Stimulated activated CD4-positive, alpha-beta T cell treated with anti-CD3 and anti-CD28 coated beads, Interleukin-2, amount 100 ng/mL, for 48 hours (primary cell): ENCODE measurements at places on chromosomes 5 and 9.

DNA sequence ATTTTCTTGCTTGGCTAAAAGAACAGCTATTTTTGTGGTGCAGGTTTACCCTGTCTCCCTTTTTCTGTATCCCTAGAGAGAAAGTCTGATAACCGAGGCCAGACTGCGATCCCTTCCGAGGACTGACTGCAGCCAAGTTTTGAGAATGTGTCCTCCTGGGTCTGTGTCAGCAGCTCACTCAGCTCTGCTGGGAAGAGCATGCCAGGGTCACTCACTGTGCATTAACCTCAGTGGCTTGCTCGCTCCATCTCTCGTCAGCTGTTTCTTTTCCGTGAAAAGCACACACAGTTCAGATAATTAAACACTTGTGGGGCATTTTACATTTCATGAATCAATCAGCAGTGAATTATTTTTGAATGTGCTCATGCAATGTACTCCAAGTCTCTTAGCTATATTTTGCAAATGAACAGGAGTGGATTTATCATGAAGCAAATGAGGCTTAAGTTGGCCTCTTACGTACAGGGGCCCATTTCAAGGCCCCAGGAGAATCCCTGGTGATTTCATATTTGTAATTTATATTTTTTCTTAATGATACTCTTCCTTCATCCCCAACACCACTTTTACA lies 252.1 kb downstream of the SMARCA2 start:
- no peak for DNase-seq

GRCh38 chr5:107943923-107944322 lies 273.2 kb upstream of the EFNA5 start:
- DNase-seq = no peak

GRCh38 chr5:68587171-68587570 lies 371.6 kb downstream of the PIK3R1 start:
- no peak for DNase-seq

DNA sequence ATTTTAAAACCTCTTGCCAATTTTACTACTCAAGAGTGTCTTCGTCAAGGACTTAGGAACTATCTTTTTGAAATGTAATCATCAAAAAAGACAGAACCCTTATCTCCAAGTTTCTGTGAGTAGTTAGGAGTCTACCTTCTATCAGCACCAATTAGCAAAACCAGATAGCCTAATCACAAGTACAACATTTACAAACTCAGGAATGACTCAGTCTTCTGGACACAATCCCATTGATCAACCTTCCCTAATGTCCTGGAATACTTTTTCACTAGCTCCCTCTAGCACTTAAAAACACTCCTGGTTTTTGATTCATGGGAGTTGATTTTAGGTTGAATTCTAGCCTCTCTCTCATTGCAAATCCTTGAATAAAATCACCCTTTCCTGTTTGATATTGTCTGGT lies 680.7 kb downstream of the PRR16 start:
- no peak for DNase-seq

GRCh38 chr5:25418319-25418859 lies 773.6 kb upstream of the CDH10 start:
- DNase-seq = no peak

DNA sequence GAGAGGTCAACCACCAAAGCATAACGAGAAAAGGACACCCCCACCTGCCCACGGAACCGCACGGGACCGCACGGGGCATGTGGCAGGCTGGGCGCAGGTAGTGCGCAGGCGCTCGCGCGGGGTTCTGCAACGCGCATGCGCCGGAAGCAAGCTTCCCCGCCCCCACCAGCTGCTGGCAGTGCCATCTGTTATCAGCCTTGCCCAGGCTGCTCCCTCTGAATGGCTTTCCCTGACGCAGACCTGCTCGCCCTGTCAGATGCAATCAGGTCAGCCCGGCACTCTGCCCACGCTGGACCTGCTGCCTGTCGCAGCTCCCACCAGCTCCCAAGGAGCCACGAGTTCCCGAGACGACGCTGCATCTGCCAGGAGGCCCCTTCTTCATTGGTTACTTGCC lies 22.8 kb downstream of the PTCH1 start:
- DNase-seq = peak; percentile 41

DNA sequence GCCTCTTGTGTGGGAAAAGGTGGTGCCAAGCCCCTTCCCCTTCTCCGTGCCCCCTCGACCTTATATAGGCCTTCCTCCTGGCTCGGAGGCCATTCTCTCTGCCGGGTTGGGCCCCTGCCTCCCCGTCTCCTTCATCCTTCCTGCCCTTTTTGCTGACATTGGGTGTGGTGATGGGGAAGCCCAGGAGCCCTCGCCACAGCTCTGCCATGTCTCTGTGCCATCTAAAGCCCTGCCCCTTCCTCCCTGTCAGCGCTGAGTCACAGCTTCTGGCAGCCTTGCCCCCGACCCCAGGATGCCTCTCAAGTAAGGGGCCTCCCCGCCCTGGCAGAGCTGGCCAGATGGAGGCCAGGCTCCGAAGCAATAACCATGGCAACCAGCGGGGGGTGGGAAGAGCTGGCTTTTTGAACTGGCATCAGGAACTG lies 30.4 kb downstream of the JADE2 start:
- DNase-seq = peak; percentile 69

GRCh38 chr9:130765137-130766020 lies 69.7 kb upstream of the ABL1 start:
- DNase-seq = no peak

- no peak for DNase-seq
Measured at GRCh38 chr9:414595-414994, 199.9 kb downstream of the DOCK8 start.

- no peak for DNase-seq
Measured at GRCh38 chr5:133892774-133893173, 75.7 kb downstream of the C5orf15 start.

DNA sequence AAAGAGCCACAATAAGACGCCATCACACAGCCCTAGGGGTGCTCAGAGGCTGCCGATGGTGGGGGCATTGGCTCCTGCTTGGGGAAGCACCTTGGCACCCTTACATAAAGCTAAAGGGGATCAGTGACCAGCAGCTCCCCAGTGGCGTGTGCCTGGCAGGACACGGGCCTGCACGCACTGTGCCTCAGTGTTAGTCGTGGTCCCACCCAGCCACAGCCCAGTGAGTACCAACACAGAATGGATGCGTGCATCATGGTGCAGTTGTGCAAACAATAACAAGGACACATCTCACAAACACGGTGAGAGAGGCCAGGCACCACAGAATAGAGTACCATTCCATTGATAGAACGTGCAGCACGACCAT lies 103.2 kb downstream of the WNK2 start:
- no peak for DNase-seq

DNA sequence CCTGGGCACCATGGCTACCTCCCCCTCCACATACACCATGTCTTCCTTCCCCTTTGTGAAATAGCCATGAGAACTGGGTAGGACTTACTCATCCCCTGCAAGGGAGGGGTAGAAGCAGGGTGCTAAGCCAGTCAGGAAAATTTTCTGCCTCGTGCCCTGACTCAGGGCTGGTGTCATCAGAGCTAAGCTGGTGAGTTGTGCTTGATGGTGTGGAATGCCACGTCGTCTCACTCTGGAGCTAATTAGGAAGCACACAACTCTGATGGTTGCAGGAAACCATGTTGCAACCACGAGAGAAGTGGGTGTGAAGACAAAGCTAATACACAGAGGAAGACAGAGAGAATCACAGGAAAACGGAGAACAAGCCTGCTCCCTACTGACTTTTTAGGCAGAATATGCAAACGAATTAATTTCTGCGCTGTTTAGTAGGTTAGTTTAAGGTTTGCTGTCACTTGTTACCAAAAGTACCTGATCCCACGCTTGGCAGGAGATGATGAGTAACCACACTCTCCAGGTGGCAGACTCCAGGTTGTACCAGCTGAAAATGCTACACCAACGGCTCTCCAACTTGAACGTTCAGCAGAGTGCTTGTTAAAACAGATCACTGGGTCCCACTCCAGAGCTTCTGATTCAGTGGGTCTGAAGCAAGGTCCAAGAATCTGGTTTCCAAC lies 54.5 kb downstream of the STK10 start:
- peak; percentile 45 for DNase-seq

DNA sequence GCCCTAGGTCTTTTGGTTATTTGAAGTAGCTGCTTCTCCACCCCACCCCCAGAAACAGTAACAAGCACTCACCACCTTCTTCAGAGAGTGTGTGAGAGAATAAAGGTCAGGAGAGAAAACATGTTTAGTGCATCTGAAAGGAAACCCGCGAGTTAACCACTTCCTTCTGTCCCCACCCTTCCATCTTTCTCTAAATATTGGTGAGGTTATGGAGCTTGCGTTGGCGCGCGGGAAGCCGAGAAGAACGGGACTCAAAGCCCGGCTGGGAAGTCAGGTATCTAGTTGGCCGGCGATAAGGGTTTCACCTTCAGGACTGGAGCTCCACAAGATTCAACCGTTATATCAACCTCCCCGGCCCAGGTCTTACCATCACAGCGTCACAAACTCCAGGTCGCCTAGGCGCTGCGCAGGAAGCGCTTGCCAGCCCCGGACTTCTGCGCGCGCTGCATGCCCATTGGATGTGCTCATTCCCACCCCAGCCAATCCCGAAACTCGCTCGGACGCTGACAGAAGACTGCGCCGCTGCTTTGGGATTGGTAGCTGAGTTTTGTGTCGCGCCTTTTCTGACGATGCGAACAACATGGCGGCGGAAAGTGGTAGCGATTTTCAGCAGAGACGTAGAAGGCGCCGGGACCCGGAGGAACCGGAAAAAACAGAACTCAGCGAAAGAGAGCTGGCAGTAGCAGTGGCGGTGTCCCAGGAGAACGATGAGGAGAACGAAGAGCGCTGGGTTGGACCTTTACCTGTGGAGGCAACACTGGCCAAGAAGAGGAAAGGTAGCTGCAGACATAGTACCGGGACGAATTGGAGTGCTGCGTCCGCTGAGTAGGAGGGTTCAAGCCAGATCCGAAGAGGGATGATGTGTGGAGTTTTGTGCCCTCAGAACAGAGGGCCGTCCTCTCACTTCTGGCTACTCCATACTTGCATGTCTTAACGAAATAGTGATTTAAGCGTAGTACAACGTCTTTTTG lies at the start of the genes CENPK and PPWD1:
TSS of gene CENPK (minus strand) at position 438 of the 971 bp plus-strand sequence. CDS start 8,261 bp downstream, outside the sequence.
TSS of gene PPWD1 (plus strand) at position 566 of the 971 bp plus-strand sequence. CDS start at position 581, 15 bp downstream.
- peak; percentile 92 for DNase-seq

- DNase-seq = no peak
Measured at GRCh38 chr5:14004598-14005394, 60.3 kb upstream of the DNAH5 start.

DNA sequence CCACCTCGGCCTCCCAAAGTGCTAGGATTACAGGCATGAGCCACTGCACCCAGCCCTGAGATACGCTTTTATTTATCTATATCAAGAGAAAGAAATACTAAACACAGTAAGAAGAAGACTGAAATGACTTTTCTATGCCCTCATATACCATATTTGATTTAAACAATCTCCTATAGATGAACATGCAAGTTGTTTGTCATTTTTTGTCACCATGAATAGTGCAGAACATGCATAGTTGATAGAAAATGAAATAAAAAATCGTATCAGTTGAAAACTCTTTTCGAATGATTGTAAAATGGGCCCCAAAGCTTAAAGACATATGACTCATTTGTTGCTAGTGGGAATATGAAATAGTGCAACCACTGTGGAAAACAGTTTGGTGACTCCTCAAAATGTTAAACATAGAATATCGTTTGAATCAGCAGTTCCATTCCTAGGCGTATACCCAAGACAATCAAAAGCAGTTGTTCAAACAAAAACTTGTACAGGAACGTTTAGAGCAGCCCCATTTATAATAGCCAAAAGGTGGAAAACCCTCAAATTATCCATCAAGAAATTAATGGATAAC lies 61.4 kb upstream of the ANKH start:
- DNase-seq = no peak

DNA sequence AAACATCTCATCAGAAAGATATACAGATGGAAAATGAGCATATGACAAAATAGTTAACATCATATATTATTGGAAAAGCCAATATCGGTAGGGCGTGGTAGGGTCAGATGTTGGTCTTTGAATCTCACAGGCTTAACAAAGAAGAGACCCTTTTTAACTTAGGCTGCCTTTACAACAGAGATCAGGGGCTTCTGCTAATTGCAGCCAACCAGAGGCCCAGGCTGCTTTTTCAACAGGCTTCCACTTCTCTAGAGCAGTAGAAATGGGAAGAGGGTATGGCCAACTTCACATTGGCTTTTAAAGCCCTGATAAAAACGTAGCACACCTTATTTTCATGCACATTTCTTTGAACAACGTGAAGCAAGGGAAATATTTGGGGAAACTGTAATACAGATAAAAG lies 764.3 kb upstream of the CTNND2 start:
- DNase-seq = no peak
